ENCODE measurements at places on chromosomes 2 and 18.
A peak's percentile ranks its signal among the peaks of the same experiment; 100 is the strongest.

DNA sequence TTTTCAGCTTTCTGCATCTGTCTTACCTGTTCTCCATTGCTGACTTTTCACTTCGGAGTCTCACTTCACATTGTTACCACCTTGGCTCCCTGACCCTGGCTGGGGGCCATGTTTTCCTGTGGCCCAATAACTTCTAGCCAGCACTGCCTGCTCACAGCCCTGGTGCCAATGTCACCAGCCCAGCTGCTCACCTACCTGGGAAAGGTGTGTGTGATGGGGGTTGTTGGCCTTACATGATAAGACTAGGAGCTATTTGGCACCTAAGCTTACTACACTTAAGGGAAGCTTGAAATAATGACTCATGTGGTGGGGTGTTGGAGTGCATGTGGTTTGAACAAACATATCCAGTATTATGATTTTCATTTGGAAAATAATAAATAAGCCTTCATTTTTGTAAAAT, 37.5 kb upstream of the PGAP1 start:
- DNase-seq = no peak

- DNase-seq = no peak
These were observed 131.5 kb upstream of the MEIS1 start for GRCh38 chr2:66303471-66303870.

- DNase-seq = no peak
These were observed 14.1 kb upstream of the EML6 start for GRCh38 chr2:54709336-54709809.

DNA sequence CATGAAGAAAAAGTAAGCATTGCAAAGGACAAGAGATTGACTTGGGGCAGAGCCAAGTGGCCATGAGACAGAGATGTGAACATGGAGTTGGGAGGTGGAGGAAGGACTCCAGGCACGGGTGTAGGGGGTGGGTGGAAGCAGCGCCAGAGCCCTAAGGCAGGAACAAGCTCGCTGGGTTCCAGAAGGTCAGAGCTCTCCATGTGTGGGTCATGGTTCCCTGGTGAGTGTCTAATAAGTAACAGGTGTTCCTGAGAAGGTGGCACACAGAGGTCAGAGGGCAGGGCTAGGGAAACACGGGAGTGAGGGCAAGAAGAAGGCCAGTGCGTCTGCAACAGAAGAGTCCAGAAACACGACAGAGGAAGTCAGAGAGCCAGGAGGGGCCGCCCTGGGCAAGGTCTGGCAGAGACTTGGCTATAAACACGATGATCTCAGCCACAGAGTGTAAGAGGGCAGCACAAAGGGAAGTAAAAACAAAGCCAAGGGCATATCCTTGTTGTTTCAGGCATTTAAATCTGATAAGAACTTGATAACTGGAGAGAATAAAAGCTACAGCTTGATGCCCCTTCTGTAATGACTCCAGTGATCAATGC, 260.8 kb downstream of the TGIF1 start:
- peak; percentile 53 for DNase-seq

- no peak for DNase-seq
These were observed 369.6 kb downstream of the PID1 start for GRCh38 chr2:228901531-228901930.

DNA sequence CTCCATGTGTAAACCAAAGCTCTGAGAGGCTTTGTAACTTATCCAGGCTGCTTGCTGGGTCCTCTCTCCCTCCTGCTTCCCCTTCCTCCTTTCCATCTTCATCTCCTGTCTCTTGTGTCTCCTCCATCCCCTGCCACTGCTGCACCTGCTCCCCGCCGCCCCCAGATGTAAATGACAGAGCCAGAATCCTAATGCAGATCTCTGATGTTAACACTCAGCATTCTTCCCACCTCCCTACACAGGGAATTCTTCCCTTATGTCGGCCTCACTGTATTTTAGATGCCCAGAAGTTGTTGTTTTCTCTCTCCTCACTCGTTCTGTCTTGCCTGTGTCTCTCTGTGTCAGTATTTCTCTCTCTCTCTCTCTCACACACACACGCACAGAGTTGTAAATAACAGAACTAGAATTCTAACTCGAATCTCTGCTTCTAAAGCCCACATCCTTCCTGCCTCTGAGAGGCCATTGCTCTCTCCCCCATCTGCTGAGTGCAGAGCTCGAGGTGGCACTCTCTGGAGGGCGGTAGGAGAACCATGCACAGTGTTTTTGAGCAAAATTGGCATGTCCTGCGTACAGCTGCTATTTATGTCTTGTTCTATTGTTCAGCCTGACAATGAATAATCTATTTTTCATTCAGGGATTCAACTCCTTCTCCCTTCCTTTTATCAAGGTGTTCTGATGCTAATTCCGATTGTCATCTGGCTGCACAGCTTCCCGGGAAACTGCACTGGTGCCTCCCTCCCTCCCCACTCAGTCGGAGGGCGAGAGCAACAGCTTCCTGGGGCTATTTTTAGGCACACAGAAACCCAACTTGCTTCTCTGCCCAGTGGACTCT, 219.9 kb downstream of the SH3RF3 start:
- DNase-seq = no peak

DNA sequence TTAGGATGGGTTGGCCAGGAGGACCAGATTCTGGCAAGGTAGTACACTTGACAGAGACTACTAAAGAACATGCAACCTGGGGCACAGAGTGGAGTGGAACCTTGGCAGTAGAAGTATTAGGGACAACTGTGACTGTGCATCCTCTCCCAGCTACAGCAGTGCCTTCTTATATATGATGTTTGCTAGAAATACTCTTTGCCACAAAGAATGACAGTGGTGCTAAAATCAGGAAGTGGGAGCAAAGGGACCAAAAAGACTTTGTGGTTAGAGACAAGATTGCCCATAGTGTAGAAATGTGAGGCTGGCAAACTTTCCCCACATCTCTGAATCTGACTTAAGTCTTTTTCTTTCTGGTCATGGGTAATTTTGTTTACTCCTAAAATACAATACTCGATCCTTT, 9.4 kb upstream of the SLC38A11 start:
- DNase-seq = no peak

DNA sequence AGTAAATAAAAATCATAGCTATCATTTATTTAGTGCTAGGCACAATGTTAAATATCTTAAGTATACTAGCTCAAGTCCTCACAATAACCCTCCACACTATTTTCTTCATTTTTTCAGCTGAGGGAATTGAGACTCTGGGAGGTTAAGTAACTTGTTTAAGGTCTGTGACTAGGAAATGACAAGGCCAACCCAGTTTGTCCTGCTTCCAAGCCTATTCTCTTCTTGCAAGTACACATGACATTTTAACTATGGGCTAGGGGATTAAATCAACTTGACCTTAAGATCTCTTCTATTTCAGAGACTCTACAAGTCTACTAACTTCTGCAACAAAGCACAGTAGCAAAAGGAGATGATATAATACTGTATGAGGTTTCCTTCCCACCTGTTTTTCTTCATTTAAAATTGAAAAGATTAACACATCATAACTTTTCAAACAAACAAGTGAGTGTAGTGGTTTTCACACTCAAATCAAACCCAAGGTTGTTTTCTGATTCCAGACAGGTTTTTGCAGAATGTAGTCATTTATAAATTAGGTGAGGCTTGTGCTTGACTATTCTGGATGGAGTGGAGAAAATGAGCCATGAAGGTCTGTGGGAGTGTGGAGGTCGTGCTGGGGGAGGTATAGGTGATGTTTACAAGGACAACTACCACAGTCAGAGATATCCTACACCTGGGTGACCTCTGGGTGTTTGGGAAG, 57.0 kb downstream of the CD28 start:
- DNase-seq = no peak

- no peak for DNase-seq
These were observed 21.7 kb upstream of the NRP2 start for GRCh38 chr2:205660521-205661124.

DNA sequence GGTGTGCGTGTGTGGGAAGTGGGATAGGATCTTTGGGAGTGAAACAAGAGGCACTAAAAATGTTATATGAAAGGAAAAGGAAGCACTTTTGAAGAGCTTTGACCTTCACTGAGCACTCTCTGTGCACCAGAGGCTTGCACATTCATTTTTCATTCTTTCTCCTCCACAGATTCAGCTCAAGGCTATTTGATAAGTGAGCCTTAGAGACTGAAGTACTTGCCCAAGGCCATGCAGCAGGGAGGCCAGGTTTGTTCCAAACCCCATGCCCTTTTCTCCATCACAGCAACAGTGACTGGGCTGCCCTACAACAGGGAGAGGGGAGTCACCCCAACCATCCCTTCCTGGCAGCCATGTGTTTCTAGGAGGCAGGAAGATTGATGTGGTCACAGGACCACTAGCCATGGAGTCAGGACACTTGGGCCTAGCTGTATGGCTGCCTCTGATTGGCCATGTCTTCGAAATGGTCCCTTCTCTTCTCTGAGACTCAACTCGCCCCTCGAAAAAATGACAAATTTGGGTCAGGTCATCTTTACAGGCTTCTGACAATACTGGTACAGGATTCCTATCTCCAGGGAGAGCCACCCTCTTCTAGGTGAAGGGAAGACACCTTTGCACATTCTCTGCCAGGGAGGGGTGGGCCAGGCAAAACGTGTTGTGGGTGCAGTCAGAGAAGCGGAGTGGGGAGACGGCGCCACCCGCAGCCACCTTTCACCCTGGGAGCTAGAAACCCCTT, 123.5 kb upstream of the MYCN start:
- no peak for DNase-seq

DNA sequence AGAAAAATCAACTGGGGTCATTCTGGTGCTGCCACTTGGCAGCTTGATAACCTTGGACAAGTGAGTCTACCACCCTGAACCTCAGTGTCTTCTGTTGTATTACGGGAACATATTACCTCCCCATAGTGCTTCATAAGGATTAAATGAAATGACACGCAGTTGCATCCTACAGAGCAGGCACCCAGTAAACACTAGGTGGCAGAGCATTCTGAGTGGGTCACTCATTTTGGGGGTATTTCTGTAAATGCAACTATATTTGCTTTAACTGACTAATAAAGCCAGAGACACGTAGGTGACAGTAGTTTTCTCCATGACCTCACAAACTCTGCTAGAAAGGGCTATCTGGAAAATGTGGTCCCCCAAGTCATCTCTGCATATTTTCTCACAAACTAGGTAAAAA, 4.7 kb downstream of the CD226 start:
- DNase-seq = no peak

- no peak for DNase-seq
These were observed 301.3 kb downstream of the LPIN1 start for GRCh38 chr2:12047761-12048160.

GRCh38 chr2:218292048-218293014, at the start of gene TMBIM1:
Gene TMBIM1, minus strand, starts transcription at chr2:218292503. Its CDS starts 10,362 bp downstream, at chr2:218282141.
- peak; percentile 38 for DNase-seq

DNA sequence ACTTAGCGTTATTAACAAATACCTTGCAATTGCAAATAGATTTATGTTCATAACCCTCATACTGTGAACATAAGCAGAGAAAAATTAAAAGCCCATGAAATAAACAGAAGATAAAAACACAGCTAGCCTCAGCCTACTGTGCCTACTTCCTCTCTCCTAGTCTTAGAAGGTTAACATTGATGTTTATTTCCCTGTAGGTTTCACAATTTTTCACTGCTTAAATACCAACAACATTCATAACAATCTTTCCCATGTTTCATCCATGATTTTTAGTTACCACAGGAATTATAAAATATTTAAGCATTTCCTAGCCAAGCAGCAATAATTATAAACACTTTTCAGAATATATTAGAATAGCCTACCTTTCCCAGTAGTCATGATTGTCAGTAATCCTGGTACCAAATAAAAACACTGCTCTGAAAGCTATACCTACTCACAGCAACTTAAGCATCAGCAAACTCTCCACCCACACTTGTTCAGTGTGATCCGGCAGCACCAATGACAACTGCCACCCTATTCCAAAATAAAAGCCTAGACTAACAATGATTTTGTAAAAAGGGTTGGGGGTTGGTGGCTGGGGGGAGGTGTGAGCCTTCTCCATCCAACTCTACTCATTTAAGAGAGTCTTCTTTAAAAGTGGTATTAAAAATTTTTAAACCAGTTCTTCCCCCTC, 40.6 kb upstream of the RNU4ATAC start:
- DNase-seq = no peak

GRCh38 chr18:22452226-22452668, 34.5 kb upstream of the CTAGE1 start:
- DNase-seq = no peak

- DNase-seq = no peak
These were observed 62.8 kb upstream of the RNF152 start for GRCh38 chr18:61955644-61956043.

GRCh38 chr2:85828725-85829124, 60.1 kb downstream of the ST3GAL5 start:
- no peak for DNase-seq

- DNase-seq = no peak
These were observed 51.2 kb downstream of the SLC14A2 start for GRCh38 chr18:45666520-45666919.

GRCh38 chr2:197306696-197307040, 3.9 kb downstream of the ANKRD44 start:
- peak; percentile 23 for DNase-seq

DNA sequence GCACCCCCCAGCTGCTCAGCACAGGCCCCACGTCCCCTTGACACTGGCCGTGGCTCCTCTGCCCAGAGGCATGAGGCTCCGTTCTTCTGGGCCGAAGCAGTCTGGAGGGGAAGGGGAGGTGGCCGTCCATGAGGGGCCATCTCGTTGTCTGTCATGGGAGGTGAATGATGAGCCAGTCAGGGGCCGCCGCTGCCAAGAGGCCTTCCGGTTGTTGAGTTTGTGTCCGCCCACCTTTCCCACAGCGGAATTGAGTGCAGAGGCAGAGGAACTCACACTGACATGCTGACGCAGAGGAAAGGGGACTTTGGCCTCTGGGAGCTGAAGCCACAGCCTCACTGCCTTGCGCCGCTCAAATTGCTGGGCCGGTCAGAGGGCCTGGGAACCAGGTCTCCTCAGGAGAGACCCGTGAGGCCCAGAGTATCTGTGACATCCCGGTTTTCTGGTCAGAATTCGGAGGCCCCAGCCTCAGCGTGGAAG, 268.4 kb downstream of the ATAD2B start:
- DNase-seq = no peak

DNA sequence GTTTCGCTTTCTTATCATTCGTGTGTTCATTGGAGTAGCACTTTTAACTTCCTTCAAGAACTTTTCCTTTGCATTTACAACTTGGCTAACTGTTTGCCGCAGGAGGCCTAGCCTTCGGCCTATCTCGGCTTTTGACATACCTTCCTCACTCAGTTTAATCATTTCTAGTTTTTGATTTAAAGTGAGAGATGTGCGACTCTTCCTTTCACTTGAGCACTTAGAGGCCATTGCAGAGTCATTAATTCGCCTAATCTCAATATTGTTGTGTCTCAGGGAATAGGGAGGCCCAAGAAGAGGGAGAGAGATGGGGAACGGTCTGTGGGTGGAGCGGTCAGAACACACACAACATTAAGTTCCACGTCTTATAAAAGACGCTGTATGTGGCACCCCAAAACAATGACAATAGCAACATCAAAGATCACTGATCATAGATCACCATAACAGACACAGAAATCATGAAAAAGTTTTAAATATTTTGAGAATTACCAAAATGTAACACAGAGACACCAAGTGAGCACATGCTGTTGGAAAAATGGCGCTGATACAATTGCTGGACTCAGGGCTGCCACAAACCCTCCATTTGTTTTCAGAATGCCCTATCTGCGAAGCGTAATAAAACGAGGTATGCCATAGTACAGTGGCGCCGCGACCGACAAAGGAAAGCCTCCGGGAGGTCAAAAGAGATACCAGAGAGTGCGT, 553 bp downstream of the TIGD1 start:
- no peak for DNase-seq

- DNase-seq = no peak
These were observed 8.0 kb downstream of the WDR7 start for GRCh38 chr18:56659111-56659510.
